ENCODE measurements at places on chromosomes 12 and 14.

DNA sequence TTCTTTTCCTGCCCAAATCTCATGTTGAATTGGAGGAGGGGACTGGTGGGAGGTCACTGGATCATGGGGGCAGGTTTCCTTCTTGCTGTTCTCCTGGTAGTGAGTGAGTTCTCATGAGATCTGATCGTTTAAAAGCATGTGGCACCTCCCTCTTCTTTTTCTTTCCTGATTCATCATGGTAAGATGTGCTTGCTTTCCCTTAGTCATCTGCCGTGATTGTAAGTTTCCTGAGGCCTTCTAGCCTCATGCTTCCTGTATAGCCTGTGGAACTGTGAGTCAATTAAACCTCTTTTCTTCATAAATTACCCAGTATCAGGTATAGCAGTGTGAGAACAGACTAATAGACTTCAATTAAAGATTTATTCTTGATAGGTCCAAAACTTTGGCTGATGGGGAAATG is 83.5 kb downstream of the CAND1 start:
- DNase-seq = no peak

DNA sequence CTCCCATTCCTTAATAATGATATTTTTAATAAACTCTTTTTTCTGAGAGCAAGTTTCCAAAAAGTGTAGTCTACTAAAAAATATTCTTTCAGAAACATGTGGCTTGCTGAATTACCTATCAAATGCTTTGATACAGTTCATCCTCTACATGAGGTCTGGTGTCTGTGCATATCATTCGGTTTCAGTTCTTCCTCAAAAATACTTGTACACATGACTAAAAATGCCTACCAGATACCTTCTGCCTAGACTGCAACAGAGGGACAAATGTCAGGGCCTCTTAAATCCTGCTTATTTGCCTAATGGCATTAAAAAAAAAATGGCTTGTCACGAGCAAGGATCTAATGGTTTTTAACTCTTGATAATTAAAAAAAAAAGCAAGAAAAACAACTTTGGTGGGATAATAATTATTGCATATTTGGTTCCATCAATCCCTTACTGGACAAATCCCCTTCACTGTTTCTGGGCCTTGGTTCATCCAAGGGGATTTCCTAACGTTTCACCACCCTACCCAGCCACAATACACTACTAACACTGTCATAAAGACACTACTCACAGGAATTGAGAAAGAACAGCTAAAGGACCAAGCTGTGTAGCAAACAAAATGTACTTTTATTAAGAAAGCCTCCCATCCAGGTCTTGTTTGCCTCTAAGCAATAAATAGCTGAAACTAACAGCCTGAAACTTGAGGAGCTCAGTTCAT is 45.7 kb downstream of the PARP11 start:
- DNase-seq = no peak

DNA sequence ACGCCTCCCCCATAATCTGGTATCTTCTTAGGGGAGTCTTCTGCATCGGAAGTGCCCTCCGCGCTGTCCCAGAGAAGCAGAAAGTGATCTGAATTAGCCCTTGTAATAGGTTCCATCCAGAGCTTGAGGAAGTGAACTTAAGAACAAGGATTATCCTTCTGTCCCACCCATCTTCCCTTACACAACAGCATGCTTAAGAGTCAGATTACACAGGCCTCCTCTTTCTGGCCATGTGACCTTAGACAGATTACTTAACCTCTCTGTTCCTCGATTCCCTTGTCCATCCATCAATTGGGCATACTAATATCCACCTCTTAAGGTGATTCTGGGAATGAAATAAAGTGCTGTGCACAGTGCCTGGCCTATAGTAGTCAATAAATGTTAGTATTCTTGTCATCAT is 11.4 kb downstream of the CABP1 start:
- no peak for DNase-seq

DNA sequence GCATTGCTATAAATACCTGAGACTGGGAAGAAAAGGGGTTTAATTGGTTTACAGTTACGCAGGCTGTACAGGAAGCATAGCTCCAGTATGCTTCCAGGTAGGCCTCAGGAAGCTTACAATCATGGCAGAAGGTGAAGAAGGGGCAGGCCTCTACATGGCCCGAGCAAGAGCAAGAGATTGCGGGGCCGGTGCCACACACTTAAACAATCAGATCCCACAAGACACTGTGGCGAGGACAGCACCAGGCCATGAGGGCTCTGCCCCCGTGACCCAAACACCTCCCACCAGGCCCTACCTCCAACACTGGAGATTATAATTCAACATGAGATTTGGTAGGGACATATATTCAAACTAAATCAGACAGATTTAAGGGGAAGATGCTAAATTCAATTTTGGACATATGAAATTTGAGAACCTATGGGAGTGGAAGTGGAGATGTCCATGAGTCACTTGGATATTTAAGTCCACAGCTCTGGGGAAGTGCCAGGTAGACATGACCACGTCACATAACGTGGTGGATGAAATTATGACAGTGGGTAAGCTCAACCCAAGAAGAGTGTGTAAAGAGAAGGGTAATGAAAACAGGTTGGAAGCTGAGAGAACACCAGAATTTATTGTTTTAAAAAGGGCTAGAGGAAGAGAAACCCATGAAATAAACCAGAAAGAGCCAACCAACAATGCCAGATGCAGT is 1.5 kb upstream of the LTA4H start:
- no peak for DNase-seq

DNA sequence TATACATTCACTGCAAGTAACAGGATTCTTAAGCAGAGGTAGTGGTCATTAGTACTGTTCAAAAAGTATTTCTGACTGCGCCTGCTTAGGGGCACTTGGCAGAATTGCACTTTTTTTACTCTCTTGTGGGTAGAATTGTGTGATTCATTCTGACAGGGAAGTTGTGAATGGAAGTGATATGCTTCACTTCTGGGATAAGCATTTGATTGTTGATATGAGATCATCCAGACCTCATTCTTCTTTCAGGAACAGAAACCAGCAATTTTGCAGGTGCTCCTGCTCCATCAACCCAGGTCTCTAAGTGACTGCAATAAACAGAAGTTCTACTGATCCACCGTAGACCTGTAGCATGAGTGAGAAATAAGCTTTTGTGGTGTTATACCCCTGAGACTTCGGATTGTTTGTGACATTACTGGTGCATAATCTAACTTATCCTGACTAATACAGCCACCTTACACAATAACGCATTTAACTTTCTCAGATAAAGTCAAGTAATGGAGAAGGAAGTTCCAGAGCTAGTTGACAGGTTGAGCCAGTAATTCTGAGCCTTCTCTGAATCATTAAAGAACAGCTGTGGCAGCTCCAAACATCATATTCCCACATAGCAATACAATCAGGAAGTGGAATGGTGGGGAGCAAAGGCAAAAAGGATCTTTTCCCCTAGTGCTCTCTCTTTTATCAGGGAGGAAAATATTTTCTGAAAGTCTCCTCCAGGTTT is 387.9 kb downstream of the SYT1 start:
- DNase-seq = no peak

GRCh38 chr12:111361717-111362576 is 6.9 kb downstream of the PHETA1 start:
- no peak for DNase-seq

- DNase-seq = no peak
Observed at GRCh38 chr14:51616724-51617409, 34.8 kb upstream of the FRMD6 start.

DNA sequence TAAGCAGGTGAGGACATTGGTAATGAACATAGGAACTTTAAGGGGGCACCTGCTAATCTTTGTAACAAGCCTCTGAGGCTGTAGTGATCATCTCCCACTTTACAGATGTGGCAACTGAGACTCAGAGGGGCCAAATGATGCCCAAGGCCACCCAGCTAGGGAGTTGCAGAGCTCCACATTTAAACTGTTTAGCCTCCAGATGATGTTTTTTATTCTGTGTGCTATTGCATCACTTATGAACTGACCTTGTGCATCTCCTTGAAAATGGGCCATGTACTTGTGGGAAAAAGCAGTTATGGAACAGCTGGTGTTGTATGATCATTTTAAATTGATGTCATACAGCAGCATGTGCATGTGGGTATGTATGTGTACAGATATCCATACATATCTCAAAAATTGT is 41.4 kb downstream of the TPCN1 start:
- no peak for DNase-seq

DNA sequence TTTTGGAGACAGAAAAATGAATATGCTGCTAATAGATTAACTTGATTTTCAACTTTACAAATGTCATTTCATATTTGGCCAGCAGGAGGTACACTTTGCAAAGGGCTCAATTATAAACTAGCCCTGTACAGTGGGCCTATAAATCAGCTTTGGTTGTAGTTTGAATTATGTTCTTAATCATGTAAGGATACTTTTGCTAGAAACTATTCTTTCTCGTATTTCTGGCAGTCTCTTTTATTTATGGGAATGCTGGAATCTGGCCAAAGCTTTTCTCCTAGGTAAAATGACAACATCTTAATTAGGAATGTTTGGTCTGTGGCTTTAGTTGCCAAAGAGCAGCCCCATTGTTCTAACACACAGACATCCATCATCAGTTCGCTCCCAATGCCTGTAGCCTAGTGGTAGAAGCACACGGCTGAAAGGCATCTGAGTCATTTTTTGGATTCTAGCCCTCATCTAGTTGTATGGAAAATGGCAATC is 1322.3 kb upstream of the SEL1L start:
- DNase-seq = no peak

DNA sequence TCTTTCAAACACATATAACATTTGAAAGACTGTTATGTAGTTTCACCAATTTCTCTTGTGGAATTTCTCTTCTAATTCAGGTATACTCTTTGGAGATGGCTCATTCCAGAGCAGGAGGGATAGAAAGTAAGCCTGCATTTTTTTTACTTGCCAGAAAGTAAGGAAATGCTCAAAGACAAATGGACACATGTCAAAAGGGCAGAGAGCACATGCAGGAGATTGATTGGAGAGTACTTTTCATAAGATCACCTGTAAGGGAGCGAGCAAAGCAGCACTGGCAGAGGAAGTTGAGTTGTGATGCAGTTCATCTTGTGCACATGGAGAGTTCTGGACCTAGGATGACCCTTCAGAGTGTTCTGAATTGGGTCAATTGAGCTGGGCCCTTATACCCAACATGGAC is 51.4 kb upstream of the FBXO33 start:
- no peak for DNase-seq

DNA sequence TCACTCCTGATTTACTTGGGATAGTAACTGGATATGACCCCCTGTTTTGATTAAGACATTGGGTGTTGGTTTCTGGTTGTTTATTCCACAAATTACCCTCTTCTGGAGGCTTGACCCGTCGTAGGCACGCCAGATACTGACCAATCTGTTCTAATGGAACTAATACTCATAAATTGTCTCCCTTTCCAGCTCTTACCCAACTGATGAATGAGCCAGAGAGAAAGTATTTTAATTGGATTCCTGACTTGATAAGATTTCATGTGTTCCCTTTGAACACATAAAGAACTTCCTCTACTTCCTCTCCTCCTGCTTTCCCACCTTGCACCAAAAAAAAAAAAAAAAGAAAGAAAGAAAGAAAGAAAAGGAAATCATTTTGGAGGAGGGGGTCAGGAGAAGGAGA is 340.9 kb downstream of the PCNX1 start:
- DNase-seq = no peak

DNA sequence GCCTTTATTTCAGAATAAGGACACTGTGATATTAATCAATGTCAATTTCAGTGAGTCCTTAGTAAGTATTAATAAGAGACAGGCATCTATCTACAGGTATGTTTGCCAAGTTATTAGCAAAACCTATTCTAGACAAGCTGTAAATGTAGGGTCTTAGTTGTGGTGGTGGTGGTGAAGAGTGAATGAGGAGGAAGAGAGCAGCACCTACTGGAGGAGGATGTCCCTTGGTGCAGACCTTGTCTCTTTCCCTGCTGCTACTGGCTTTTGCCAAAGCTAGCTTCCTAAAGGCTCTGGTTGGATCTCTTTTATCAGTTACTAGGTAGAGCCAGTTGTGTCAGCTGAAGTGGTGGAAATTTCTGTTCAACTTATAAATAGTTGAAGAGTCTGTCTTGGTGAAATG is 304.8 kb upstream of the ATP2B1 start:
- no peak for DNase-seq

DNA sequence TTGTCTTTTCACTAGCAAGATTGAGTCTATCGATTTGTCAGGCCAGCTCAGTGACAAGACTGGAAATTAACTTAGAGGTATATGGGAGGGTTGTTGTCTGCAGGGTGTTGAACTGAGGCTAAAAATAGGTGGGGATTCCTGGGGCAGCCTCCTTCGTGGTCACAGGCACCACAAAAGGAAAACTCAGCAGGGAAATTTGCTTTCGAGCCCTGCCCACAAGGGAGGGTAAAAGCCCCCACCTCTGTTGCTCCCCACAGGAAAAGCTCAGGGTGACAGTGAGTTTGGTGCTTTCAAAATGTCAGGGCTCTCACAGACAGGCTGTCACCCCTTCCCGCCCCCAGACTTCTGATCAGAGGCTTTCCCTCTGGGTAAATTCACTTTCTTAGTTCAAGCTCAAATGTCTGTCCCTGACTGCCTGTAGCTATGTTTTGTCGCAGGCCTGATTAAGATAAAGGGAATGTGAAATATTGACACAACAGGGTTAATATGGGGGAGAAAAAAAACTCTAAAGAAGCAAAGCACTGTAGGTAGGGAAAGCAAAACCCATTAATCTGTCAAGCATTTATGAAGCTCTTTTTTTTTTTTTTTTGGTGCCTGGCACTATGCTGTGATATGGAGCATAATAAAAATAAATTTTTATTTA is 11.7 kb upstream of the NFKBIA start:
- peak; percentile 56 for DNase-seq

- DNase-seq = no peak
Observed at GRCh38 chr14:20971705-20972021, 16.4 kb downstream of the RNASE2 start.

- DNase-seq = no peak
Observed at GRCh38 chr14:61111209-61111665, 130.2 kb downstream of the SLC38A6 start.

- no peak for DNase-seq
Observed at GRCh38 chr14:75579338-75579864, 981 bp downstream of the FLVCR2 start.

DNA sequence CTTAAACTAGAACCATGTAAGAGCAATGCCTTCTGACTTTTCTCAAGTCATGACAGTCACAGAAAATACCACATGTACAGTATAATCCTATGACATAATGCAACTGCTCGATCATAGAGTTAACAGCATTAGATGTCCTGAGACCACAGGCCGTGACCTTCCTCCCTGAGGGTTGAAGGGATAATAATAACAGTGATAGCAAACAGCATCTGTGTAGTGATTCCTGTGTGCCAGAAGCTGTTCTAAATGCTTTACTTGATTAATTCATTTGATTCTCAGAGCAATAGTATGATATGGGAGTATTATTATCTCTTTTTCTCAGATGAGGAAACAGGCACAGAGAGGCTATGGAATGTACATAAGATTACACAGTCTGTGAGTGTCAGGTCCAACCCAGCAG is 53.2 kb downstream of the SLC35F4 start:
- no peak for DNase-seq

DNA sequence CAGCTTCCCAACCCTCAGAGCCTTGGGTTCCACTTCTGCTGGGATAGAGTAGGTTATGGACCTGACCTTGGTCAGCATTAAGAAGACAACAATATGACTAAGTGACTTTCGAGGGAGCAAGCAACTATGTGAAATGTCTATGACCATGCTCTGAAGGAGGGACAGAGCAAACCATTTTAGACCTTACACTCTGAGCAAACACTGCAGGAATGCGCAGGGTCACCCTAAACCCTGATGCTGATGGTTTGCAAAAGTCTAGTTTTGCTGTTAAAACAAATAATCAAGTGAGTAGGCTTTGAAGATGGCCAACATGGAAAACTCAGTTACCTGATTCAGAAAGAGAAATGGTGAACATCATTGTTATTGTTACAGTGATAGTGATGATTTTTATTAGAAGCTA is 8.7 kb downstream of the ZCCHC8 start:
- DNase-seq = no peak

- no peak for DNase-seq
Observed at GRCh38 chr12:69254046-69254445, 14.7 kb downstream of the CPSF6 start.
